ENCODE measurements at places on chromosomes 1 and 21.

- no peak for DNase-seq
These were observed 16.2 kb downstream of the SLC16A1 start for GRCh38 chr1:112939810-112940209.

DNA sequence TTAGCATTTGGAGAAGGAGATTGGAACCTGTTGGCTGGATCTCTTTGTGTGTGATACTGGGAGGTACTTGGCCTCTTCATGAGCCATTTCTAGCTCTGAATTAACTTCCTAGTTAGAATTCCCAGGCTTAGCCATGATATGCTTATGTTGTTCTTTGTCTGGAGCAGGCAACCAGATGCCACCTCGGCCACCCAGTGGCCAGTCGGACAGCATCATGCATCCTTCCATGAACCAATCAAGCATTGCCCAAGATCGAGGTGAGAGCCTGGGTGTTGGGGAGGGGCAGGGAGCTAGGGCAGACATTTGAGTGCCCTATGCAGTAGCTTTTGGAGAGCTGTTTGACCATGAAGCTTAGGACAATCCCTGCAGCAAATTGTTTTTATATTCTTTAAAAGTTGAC is 26.5 kb upstream of the PIGV start:
- peak; percentile 19 for DNase-seq

DNA sequence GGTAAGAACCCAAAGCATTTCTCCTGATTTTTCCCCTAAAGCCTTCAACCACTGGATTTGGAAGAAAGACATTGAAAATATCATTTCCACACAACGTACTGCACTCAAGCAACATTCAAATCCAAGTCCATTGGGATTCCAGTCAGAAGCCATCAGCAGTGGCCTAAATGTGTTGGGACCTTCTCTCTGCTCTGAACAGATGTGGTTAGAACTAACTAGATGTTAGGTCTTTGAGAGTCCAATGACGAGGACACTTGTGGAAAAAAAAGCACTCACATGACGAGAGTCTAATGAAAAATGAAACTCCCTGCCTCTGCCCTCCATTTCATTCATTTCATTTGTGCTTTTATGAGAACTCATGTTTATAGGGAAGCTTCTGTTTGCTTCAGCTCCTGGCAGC is 382.3 kb downstream of the SIPA1L2 start:
- no peak for DNase-seq

DNA sequence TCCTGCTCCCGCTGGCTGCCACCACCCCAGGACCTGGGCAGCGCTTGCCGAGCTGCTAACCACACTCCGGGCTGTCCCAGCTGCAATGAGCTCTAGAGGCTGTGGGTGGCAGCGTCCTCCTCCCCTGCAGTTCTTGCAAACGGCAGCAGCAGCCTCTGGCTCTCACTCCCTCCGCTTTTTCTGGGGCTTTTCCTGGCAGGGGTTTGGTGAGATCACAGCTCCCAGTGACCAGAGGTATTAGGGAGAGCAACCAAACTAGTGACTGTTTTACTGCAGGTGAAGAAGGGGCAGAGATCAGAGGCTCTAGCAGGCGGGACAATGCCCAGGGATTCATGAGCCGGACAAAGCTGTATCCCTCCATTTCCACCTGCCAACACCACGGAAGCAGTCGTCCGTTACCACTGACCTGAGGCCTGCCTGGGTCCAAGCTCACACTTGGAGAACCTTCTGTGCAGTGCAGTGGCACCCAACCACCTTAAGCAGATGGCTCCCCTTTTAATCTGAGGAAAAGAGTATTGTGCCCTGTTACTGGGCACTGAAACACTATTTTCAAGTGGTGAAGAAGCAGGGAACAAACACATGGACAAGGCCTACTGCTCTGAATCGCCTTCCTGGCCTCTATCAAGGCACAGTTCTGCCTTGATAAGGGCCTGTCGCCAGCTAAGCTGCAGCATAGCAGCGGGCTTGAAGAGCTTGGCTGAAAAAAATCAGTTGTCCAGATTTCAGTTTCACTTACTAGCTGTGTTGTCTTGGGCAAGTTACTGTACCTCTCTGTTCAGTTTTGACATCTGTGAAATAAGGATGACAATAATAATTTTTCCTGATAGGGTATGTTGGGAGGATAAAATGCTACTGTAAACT is at the start of gene F5:
Gene F5, minus strand, starts transcription at position 87 of the 861 bp plus-strand sequence. CDS start 95 bp downstream, outside the sequence.
- peak; percentile 74 for DNase-seq

GRCh38 chr1:91944087-91944486 is 5.1 kb upstream of the BRDT start:
- DNase-seq = no peak

GRCh38 chr1:106768501-106768900 is 288.0 kb upstream of the PRMT6 start:
- no peak for DNase-seq

DNA sequence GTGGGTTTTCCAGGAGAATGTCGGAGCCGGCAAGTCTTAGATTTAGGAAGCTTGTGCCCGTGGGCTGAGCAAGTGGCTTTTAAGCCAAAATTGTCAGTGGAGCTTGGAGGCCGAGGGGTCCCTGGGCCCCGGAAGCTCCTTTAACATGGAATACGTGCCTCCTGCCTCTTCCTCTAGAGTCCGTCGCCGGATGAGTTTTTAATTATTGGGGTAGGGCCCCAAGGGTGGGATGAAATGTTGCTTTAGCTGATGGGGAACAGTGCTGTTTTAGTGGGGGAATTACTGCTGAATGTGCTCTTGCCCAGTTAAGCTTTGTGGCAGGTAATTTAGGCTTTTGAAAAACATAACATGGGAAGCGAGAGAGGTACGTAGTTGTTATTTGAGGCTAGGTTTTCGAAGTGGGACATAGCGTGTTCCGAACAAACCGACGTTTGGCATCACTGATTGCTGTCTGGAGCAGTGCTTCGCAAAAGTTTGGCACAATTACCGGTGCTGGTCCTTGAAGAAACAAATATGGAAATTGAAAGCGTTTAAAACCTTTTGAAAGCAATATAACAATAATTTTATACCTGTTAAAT is 786 bp downstream of the RPL5 start:
- no peak for DNase-seq

DNA sequence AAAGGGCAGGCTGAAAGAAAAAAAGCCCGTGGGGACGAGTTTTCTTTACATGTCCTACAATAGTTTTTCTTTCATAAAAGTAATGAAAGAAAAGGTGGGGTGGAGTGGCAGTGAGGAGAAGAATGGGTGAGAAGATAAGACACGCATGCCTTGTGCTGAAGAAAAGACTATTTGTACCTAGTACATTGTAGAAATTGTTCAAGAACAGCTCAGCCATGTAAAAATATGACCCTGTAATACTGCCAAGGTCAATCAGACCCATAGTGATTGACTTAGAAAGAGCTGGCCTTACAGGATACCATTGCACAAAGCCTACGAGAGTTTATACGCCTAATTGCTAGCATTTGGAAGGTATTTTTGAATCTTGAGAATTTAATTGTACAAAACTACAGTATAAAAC is 126.0 kb upstream of the NRIP1 start:
- DNase-seq = no peak

- DNase-seq = no peak
These were observed 132.6 kb upstream of the PTGFR start for GRCh38 chr1:78358165-78358564.

GRCh38 chr1:10208537-10208936 is 1.8 kb upstream of the KIF1B start:
- no peak for DNase-seq

GRCh38 chr1:41464885-41465284 is 19.6 kb downstream of the EDN2 start:
- no peak for DNase-seq

DNA sequence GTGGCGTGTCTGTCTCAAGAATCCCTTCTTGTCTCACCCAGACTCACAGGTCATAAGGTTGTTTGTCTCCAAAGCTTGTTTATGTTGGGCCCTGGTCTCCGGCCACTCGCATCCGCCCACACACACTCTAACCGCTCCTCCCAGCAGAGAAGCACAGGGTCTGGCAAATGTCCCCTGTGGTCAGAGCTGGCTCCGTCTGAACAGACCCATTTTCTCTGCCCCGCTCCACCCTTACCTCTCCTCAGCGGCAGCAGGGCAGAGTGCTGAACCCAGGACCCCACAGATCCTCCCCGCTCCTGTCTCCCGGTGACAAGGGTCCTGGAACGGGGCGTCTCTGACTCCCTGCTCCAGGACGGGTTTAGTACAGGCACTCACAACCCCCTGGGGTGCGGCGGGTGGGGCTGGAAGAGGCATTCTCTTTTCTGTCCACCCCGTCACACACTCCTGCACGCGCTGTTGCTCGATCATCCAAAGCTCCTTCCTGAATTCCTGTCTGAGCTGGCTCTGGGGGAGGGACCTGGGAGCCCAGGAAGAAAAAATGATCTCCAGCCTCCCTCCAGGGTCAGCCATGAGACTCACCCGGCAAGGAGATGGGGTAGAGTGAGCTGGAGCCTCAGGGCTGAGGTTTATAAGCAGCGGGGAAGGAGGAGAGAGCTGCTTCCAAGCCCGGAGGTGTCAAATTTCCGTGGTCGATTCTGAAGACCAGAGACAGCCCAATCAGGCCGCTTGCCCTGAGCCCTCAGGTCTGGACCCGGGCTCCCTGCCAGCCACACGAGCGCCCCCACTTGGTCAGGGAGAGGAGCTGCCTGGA is at the start of gene S100A13:
Gene S100A13, minus strand, starts transcription at position 602 of the 811 bp plus-strand sequence. CDS start 1,033 bp downstream, outside the sequence.
- peak; percentile 88 for DNase-seq

GRCh38 chr1:97505816-97506215 is 415.0 kb downstream of the DPYD start:
- DNase-seq = no peak

DNA sequence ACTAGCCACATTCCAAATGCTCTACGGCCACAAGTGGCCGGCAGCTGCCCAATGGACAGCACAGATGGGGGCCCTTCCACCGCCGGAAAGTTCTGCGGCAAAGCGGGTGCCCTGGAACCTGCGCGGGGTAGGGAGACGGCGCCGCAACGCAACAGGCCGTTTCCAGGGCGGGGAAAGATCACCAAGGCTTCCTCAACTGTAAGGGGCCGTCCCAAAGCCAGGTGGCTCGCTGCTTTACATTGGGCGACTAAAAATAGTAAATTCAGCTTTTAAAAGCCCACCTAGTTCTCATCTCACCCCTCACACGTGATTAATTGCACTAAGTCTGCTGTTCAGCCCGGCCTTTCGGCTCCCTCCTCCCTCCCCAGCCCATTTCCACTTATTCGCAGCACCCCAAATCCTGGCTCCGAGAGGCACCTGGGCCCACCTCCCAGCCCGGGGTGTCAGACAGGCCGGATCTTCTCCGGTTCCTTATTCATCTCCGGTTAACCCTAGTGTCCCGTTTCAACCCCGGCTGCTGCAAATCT is 643 bp downstream of the CFAP298 start:
- peak; percentile 56 for DNase-seq

DNA sequence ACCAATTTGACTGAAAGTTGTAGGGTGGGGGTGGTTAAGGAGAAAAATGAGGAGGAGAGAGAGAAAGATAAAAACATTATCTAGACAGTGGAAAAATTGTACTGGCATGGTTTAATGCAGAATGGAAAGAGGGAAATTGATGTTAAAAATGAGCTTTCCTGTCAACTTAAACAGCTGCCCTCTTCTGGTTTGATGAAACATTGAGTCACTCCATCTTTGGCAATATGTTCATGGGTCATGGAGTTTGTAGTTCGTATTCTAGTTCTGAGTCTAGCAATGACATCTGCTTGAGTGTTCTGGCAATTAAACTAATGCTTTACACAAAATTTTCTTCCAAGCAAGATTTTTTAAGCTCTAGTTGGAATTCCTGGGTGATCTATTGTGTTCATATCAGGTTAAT is 9.6 kb downstream of the ZNF648 start:
- DNase-seq = no peak

DNA sequence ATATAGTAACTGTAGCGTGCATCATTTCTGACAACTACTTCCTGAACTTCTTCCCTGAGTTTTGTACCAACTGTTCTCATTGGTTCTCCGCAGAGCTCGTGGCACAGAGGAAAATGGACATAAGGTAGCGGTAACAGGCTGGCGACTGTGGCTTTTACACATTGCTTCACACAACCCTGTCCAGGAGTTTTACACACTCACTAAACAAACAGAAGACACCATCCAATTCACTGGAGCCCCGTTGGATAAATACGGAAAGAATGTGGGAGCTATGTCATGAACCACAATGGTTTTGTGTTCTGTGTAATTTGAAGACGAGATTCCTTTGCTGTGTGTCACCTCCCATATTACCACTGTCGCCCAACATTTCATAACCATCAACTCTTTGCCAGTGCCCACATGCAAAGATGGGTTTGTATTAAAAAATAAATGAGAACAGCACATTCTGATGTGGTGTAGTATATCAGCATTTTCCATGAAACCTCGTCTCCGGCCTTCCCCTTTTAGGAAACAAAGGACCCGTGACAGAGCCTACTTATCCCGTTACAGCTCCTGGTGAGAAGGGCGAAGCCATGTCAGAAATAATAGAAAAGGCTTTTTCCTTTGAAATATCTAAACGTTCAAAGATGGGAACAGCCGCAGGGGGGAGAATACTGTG is 47.4 kb upstream of the ENAH start:
- DNase-seq = no peak

DNA sequence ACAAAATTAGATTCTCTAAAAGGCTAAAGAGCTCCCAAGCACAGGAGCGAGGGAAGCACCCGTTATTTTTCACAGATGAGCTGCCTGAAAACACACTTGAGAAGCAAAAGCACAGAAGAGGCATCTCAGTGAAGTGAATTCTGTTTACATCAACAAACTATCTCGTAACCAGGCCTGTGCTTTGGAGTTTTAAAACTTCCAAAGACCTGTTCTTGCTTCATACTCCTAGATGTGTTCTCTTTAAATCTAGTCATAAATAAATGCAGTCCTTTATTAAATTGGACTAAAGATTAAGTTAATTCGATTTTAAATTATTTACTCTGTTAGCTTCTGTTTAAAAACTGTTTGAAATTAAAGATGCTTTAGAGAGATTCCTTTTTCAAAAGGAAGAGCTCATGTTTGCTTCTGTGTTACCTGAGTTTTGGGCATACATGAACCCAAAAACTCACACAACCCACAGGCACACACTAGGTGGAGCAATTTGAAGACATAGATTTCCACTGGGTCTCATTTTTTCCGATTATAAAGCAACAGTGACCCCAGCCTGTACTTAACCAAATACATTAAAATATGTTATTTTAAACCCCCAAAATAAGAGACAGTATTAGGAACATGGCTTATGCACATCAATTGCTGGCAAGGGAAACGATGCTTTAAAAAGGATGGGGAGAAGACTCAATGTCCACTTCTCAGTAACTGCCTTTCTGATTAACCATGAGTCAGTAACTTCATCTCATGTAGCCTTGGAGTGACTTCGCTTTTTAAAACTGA is 648.2 kb downstream of the SMYD3 start:
- no peak for DNase-seq

DNA sequence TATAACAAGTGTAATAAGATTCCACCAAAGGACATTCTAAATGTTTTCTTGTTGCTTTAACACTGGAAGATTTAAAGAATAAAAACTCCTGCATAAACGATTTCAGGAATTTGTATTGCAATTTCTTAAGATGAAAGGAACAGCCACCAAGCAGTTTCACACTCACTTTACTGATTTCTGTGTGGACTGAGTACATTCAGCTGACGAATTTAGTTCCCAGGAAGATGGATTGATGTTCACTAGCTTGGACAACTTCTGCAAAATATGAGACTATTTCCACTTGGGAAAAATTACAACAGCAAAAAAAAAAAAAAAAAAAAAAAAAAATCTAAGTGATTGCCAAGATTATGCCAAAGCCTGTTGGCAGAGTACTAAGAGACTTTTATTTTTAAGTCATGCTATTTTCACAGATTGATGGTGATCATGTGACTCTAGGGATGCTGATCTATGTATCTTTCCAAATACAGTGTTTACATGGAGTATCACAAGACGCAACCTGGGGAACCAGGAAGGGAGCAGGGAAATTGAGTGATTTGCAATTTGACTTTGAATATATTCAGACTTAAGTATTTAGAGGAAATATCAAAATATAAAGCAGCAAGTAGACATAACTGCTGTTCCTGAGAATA is 341.0 kb downstream of the NTNG1 start:
- no peak for DNase-seq

- no peak for DNase-seq
These were observed 321.3 kb downstream of the CAMTA1 start for GRCh38 chr1:7106442-7107108.
